ENCODE measurements at places on chromosomes 13 and 19. TPM values are rescaled to one million over a fixed set of nuclear protein-coding genes. Genes with fewer than 3 reads are reported as not detected.

GRCh38 chr13:99725644-99726043 is 224.4 kb downstream of the TM9SF2 start:
- no peak for DNase-seq

CRX gene
- total RNA-seq: not detected

ZNF555 gene
- 3.6 TPM for total RNA-seq

DNA sequence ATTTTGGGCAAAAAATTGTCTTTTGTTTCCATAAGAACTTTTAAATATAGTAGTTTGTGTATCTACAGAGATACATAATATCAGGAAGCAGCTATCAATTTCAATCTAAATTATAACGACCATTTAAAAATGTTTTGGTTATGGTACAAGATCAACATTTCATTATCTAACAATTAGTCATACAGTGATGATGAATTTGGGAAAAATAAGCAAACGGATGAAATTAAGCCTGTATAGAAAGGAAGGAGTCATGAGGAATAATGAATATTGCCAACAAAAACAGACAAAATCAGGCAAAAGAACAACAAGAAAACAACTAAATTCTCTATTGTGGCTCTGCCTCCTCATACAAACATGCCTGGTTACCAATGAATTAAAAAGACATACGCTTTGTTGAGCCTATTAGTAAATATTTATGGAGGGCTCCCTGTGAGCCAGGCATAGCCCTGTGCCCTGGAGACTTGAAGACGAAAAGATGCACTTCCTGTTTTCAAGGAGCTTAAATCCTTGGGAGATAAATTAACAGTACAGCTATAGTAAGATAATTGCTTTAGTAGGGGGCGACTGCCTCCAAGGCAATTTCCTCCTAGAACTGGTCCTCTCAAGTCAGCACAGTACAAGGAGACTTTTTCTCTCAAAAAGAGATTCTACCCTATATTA is 73.0 kb downstream of the NALCN start:
- DNase-seq: no peak

FUT2 gene
- not detected for total RNA-seq

ZNF628 gene
- total RNA-seq: 6.9 TPM

VMAC gene
- 3.3 TPM for total RNA-seq

GRCh38 chr13:20090349-20090748 is 70.5 kb downstream of the GJA3 start:
- no peak for DNase-seq

DNA sequence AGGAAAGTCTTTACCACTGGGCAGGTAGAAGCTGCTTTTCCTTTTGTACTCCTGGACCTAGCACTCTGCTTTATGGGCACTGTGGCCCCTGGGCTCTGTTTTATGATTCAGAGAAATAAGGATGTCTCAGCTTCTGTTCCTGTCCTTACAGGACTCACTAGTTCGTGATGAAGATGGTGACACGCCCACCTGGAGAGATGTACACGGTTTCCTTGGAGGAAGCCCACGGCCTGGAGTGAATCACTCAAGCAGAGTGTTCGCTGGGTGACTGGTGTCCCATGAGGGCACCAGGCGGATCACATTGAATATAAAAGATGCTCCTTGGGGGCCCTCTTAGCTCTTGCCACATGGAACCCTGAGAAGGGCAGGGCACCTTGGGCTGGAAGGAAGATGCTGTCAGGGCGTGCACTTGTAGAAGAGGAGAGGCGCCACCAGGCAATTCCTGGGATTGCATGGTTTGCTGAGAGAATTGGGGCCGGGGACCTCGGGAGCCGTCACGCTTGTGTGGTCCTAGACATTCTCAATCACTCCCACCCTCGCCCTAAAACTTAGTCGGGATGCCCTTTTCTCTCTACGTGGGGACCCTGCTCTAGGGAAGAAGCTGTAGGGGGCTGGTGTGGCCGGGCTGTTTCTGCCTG is 202.6 kb downstream of the TSHZ3 start:
- no peak for DNase-seq

DMKN gene
- total RNA-seq: 2.1 TPM

LRFN3 gene
- total RNA-seq: 8.7 TPM

GRCh38 chr13:83190020-83190419 is 692.3 kb downstream of the SLITRK1 start:
- no peak for DNase-seq

DNA sequence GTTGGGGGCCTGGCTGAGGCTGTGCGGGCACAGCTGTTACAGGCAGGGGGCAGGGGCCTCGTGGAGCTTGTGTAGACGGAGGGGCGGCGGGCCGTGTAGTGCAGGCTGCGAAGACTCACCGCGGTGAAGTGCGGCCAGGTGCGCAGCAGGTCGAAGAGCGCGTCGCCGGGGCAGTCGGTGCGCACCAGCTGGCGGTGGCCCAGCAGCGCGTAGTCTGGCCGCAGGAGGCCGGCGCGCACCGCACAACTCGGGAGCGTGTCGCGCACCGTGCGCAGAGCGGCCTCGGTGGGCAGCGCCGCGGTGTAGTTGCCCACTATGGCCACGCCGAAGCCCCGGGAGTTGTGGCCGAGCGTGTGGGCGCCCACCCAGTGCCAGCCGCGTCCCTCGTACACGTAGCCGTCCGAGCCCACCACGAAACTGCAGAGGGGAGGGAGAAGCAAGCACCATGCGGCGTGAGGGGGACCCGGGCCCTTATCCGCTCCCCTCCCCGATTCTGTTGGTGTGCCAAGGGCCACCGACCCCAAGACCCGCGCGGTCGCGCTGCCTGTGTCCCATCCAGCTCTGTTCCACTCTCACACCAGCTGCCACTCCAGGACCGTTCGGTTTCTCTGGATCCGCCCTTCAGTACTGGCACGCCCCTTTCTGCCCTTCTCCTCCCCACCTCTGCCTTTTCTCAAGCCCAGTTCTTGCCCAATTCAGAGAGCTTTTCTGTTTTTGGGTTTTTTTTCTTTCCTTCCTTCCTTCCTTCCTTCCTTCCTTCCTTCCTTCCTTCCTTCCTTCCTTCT is 5.4 kb upstream of the RASAL3 start:
- DNase-seq: peak; percentile 50

GRCh38 chr19:50309396-50310125 is 19.6 kb downstream of the KCNC3 start:
- DNase-seq: no peak

DNA sequence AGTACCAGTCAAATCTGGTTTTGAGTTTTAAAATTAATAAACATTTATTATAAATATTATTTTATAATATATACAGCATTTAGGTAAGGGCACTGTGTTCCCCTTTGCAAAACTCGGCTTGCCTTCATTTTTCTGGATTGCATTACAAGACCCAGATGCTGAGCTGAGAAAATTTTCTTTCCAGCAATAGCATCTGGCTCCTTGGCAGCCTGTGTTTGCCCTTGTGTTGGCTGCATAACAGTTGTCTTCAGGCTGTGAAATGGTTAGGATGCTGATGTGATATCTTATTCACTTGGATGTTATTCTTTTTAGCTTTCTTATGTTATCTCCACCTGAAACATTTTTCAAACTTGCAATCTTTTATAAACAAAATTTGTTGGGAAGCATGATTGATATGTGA is 784.4 kb downstream of the DACH1 start:
- DNase-seq: no peak

WTIP gene
- total RNA-seq: 0.65 TPM

- DNase-seq: no peak
These were observed 783.4 kb upstream of the ARGLU1 start for GRCh38 chr13:107351305-107351704.

SOX1 gene
- total RNA-seq: not detected

- DNase-seq: no peak
These were observed 180.2 kb downstream of the SLITRK5 start for GRCh38 chr13:87851410-87851809.

DNA sequence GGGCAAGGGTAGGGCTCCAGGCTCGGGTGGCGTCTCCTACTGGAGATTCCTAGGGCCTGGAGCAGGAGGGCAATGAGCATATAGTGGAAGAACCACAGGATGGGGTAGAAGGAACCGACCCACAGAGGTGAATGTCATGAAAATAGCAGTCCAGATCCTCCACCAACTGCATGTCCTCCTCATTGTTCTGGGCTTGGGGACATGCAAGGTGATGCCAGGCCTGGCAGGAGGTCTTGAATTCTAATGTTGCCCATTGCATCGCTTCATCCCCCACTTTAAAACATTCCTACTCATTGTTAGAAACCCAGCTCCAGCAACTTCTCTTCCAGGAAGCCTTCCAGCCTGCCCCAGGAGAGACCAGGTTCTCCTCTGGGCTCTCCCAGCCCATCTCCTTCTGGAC is 49.4 kb downstream of the OR10H4 start:
- no peak for DNase-seq

NCAN gene
- total RNA-seq: 0.07 TPM

DNA sequence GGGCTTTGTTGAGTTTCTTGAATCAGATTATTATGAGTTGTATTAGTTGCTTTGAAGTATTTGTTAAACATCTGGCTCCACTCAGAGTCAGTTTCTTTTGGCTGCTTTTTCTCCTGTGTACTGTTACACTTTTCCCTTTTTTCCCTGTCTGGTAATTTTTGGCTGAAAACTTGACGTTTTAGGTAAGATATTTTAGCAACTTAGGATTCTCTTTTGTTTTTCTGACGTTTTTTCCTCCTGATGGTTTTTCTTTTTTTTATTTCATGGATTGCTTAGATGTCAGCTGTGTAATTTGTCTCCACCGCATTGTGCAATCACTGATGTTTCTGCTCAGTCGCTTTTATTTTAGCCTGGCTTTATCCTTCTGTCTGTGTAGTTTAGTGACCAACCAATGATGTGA is 20.7 kb downstream of the RFC3 start:
- no peak for DNase-seq

APOC1 gene
- total RNA-seq: 2.2 TPM

DNA sequence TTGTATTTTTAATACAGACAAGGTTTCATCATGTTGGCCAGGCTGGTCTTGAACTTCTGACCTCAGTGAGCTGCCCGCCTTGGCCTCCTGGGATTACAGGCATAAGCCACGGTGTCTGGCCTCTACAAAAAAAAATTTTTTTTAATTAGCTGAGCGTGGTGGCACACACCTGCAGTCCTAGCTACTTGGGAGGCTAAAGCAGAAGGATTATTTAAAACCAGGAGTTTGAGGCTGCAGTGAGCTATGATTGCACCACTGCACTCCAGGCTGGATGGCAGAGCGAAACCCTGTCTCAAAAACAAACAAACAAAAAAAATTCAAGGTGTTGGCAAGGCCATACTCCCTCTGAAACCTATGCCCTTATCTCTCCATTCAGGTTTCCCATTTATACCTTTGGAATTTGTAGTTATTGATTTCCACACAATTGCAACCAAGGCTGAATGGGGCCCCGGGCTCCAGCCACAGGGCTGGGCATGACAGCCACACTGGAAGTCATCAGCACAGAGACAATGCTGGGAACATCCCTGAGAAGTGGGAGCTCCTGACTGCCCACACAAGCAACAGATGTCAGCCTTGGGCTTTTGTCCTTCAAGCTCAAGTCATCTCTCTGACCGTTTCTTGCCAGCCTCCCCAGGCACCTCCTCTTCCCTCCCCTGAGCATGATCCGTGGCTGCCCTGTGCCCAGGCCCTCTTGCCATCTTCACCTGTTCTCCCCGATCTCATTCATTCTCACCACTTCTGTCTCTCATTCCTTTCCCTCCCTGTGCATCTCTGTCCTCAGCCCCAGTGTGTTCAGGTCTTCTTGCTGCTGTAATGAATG is 27.2 kb upstream of the CALM3 start:
- DNase-seq: no peak

- no peak for DNase-seq
These were observed 40.8 kb downstream of the RCBTB2 start for GRCh38 chr13:48492096-48492440.

GRCh38 chr19:8902520-8902919 is 70.3 kb downstream of the MBD3L1 start:
- no peak for DNase-seq

GRCh38 chr19:40630571-40631160 is 29.5 kb downstream of the LTBP4 start:
- no peak for DNase-seq

GRCh38 chr13:106011600-106011999 is 523.9 kb downstream of the EFNB2 start:
- no peak for DNase-seq

DNA sequence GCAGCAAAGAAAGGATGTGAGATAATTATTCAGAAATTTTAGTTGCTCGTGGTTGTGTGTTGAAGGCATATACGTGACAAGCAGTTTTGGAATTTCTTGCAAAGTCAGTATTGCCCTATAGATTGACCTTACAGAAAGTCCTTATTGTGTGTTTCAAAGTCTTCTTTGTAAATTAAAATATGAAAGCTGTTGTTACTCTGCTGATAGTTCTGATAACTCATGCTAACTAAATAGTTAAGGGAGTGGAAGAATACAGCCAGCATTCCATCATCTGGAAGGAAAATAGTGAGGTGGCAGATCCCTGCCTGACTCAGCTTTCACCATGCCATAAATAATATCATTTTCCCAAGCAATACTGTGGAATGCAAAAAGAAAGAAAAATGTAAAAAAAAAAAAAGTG is 27.2 kb downstream of the WASF3 start:
- DNase-seq: no peak

DNA sequence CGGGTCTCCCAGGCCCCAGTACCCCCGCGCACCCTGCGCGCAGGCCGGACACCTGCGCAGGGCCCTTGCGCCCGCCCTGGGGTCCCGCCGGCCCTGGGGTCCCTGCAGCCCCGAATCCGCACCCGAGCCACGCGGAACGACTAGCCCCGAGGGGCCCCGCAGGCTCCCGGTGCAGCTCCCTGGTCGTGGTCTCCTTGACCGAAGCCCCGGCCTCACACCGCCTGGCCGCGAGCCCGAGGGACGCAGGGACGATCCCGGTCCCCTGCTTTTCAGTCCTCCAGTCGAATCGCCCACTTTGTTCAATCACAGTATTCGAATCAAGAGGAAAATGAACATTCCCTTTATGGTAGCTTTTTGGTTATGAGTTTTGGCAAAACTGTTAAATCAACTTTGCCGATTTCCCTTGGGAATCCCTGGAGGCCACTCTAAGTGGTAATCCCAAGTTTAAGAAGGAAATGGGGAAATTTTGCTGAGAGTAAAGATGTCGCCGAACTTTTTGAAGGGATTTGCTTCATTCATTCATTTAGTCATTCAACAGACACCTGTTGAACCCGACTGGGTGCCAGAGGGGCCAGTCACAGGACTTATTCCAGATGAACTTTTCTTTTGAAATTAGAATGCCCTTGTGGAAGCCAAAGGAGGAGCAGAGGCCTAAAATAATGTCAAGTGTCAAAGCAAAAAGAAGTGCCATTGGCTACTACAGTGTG is 75.0 kb downstream of the ZIC5 start:
- DNase-seq: no peak

ZNF554 gene
- 2.0 TPM for total RNA-seq

Data from activated CD4-positive, alpha-beta memory T cell treated with anti-CD3 and anti-CD28 coated beads for 36 hours (primary cell).